H9 (cell line): ENCODE measurements at places on chromosomes 2 and 18. TPM values are rescaled to one million over a fixed set of nuclear protein-coding genes. Genes with fewer than 3 reads are reported as not detected.

DNA sequence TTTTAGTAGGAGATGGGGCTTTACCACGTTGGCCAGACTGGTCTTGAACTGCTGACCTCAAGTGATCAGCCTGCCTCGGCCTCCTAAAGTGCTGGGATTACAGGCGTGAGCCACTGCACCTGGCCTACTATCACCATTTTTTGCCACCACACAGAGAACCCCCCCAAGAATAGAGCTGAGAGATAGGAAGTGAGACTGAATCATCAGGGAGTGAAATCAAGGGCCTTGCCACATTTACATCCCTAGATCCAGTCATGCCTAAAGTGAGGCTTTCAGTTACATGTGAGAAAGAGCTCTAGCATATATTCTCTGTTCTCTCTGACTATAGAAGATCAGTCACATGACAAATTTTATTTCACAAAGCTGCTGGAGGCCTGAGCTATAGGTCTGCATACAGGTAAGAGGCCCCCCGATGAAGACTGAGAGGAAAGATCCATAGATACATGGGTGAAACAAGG is 28.0 kb upstream of the KCMF1 start:
- no peak for DNase-seq

DNA sequence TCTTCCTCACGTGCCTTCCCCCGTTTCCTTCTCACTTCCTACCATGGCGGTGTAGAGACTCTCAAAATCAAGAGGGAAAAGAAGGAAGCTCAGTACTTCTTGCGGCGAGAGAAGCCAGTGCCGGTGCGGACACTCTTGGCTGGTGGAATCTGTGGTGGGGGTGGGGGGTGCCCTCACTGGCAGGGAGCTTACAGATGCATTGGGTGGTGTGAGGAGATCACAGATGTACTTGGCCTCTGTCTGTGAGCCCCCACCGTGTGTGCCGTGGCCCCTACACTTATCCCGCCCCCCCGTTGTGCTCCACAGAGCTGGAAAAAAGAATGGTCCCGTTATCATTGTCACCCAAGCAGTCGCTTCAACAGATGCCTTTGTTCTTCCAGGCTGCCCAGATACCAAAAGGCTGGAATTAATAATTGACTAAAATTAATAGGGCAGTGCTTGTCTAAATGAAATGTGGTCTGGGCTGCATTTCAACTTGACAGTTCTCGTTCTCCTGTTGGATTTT is 79.8 kb downstream of the VAPA start:
- no peak for DNase-seq

Gene ONECUT2
- total RNA-seq, result 0.48 and 0.72 TPM in 2 replicates

DNA sequence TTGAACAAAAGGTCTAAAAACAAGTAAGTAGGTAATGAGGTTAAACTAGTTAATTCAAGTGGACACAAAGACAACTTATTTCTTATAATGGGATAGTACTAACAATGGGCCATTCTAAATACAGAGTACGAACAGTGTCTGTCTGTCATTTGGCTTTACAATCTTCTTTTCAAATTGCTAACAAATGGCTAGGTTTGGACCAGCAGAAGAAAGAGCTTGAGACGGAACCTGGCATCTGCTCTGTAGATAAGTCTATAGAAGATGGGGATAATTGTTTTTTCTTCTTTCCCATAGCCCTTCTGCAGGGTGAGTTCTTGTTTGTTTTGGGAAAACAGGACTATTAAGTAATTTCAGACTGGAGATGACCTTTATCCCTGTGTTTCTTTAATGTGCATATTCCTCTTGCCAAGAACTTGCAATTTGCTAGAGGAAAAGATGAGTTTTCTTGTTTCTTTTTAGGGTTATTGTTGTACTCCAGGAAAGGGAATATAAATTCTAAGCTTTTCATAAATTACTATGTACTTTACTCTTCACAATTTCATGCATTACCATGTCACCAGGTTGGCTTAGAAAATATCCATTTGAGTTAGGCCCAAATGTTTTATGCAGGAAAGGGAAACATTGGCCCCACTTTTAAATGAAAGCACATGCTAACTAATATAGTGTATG is 500.5 kb upstream of the SYT4 start:
- DNase-seq, result no peak

Gene POMC
- total RNA-seq, result 1.6 and 2.5 TPM in 2 replicates

- peak; percentile 43 for DNase-seq
These were observed 491 bp downstream of the ALK start for GRCh38 chr2:29920631-29921559.

DNA sequence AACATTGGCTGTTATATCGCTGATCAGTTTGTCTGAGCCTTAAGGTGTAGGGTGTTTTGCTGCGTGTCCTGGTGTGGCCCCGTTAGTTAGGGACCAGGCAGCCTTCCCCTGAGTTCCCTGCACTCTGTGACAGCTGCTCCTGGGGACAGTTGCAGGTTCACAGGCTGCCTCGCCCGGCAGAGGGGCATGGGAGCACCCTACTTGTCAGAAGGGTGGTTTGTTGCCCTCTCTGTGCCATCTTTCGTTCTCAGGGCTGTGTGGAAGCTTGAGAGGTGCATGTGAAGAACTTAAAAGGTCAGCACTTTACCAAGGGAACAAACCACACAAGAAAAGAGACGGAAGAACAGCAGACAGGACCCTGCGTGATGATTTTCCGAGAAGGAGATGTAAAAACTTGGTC is 159.6 kb downstream of the LDLRAD4 start:
- no peak for DNase-seq
